ENCODE measurements at places on chromosomes 3 and 15. TPM values are rescaled to one million over a fixed set of nuclear protein-coding genes. Genes with fewer than 3 reads are reported as not detected.

GRCh38 chr3:39295184-39295775, 15.4 kb upstream of the CX3CR1 start:
- no peak for DNase-seq

DNA sequence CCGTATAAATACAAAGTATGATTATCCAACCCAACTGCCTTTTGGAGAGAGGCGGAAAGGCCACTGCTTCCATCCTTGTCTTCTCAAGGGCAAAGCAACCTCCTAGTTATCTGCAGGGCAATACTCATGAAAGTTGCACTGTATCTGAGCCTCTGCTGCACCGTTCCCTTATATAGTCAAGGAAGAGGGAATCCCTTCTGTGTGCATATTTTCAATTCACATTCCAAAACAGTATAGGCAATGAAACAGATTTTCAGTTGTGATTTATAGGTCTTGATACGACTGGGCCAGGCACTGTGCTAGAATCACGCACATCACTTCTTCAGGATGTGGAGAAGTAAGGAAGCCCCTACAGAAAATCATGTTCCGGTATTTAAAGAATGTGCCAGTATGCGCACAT, 455.7 kb downstream of the FOXP1 start:
- no peak for DNase-seq

- DNase-seq = no peak
These were observed 130.8 kb downstream of the UNC13C start for GRCh38 chr15:54109014-54109413.

LYZL4 gene
- total RNA-seq = not detected

CACNA1D gene
- 0.24 TPM for total RNA-seq

PAK6 gene
- total RNA-seq = not detected

ADAMTSL3 gene
- total RNA-seq = 8.3 TPM

TM4SF1 gene
- total RNA-seq = 895 TPM

TPRG1 gene
- total RNA-seq = 11.7 TPM

- DNase-seq = no peak
These were observed 409.8 kb upstream of the TPRG1 start for GRCh38 chr3:188761964-188762363.

DNA sequence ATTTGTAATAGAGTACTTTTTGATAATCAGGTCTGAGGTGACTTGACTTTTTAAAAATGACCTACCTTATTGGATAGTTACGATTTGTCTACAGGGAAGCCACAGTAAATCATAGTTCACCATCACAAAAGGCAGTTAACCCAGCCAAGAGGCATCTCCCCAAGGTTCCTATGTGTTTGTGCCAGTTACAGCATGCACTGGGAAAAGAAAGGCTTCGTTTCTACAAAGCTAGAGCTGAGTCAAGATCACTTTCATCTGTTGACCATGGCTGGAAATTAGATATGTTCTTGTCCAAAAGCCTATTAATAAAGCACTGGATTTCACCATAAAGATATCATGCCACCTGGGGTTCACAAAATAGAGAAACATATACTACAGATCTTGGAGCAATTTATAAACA, 139.9 kb downstream of the GREM1 start:
- DNase-seq = no peak

DNA sequence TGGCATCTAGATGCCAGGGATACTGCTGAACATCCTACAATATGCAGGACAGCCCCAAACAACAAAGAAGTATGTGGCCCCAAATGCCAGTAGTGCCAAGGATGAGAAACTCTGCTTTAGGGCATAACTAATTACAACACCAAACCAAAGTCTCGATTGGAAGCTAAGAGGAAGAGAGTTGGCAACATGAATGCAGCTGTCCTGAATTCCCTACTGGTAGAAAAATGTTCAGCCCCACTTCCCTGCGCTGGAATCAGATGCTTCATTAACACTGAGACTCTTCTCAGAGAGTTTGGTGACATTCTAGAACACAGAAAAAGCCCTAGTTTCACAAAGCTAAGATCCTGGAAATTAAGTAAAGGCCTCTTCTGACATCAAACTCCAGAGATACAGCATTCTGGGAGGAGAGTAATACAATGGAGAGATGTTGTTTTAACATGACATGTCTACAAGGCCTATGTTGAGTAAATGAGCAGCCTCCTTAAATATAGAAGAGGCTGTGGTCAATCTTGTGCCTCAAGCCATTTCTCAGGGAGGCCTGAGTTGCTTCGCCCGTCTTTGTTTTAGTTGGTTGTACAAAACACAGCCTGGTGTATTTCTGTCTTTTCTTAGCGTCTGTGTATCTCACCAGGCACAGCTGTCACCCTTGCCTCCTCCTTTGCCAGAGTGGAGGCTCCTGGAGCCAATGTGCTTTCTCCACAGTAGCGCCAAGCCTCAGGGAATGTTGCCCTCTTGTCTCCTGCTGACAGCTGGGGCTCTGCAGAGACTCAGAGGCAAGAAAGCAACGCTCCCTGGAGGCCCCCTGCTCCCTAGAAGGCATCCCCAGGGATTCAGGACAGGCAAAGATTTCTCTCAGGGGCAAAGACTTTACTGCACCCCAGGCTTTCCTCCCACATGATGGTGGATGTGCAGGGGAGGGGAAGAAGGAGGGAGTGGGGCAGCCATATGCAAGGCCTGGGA, 25.1 kb upstream of the CTNNB1 start:
- DNase-seq = no peak

DNA sequence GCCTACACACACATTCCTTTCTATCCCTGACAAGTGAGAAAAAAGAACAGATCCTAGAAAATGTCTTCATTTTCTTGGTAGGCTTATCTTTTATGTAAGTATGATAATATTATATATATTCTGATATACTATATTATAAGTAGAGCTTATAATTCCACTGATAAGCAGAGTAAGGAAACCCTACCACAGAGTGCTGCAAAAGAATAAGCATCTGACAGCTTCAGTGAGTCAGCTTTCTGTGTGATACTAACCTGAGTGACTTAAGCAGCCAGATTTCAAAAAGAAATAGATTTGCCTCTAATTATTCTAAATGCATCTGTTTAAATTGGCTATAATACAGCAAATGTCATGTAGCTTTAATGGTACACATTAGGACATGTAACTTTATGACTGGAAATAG, 656.0 kb downstream of the MCTP2 start:
- no peak for DNase-seq

Measured in omental fat pad (tissue), 4 donors.